D721Med (cell line): ENCODE measurements at places on chromosomes 6 and 20.

DNA sequence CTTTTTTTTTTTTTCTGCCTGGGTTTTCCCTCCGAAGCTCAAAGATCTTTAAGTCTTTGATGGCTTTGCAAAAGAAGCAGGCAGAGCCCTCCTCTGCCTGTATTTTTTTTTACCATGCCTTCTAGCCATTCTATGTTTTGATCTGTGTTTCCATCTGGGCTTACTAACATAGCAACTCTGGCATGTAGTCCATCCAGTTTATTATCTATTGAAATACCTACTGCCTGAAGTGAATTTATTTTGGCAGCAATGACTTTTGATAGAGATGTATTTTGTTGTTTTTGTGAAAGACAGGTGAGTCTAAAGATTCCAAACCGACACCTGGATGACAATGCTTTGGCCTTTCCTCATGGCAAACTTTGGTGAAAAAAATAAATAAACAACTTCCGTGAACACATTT lies 1157.7 kb upstream of the MAP3K7 start:
- DNase-seq = no peak

DNA sequence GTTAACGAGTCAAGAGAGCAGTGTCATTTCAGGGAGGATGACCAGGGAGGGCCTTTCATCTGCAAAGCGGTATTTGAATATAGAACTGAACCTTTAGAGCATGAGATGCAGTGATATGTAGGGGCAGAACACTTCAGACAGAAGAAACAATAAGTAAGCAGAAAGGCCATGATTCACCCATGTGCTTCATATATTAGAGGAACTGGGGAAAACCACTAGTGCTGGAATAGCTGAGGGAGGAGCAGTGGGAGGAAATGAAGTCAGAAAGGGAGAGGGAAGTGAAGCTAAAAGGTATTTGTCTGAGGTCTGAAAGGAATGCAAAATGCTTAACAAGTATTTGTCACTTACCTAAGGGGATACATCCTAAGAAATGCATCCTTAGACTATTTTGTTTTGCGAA lies 391.2 kb downstream of the ADGRB3 start:
- DNase-seq = no peak

DNA sequence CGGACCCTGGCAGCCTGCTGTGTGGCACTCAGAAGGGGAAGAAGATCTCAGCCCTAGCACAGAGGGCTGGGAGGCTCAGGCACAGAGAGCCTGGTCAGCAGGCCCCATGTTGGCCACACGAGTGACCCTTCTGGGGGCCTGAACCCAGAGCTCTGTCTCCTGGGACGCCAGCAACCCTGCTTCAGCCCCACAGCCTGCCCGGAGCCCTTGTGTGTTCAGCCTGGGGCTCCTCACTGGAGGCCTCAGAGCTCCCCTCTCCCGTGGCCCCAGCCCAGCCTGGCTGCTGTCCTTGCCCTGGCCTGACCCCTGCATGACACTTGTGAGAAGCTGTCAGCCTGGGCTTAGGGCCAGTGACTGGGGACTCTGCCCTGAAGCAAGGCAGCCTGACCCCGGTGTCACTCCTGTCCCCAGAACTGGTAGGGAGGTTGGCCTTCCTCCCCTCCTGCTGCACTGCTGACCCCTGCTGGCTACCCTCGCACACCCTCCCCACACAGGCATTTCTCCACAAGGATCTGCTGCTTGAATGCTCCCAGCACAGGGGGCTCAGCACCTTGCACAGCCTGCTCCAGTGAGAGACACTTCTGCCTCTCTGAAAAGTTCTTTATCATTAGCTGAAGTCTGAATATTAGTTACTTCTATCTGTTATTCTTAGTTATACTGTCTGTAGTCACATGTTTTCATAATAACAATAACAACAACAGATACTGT lies 15.4 kb upstream of the IP6K3 start:
- DNase-seq = no peak

GRCh38 chr6:34391473-34391785 lies 1.0 kb downstream of the NUDT3 start:
- no peak for DNase-seq

GRCh38 chr6:90003069-90003795 lies 109.0 kb downstream of the GJA10 start:
- DNase-seq = no peak

- no peak for DNase-seq
These were observed 20.8 kb downstream of the SDCBP2 start for GRCh38 chr20:1308067-1308701.

DNA sequence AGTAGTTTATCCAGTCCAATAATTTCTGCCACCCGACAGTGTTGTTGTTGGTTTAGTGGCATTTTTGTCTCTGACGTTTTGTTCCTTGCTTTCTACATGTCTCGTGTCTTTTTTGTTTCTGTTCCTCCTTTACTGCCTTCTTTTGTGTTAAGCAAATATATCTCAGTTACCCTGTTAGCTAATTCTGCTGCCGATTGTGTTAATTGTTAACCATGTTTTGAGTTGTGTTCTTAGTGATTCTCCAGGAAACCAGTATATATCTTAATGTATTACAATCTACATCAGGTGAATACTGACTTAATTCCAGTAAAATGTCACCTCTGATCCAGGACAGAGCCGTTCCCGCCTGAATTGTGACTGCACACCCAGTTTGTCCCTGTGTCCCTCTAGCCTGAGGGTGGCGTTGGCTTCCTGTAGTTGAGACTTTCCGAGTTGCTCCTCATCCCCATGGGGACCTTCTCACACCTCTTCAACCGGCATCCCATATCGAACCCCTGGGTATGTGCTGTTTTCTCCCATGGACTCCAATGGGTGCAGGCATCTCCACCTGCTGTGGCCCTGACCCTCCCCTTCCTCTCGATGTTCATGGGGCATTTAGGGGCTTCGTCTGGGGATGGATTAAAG lies 35.8 kb upstream of the BHLHE23 start:
- DNase-seq = no peak

DNA sequence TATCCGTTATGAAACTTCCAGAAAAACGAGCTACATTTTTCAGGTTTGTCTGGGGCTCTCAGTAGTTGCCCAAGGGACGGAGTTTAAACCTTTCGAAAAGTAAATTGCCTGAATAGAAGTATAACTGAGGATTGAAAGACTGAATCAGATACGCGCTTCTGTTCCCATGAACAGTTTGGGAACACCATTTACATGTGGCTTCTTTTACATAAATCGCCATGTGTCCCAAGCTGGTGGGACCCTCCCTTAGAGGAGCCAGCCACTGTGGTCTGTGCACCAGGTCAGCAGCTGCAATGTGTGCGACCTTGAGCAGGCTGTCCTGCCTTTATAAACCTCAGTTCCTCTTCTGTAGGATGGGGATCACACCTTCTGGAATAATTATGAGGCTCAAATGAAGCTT lies 11.0 kb downstream of the ENTPD6 start:
- DNase-seq = no peak

GRCh38 chr20:18225632-18226031 lies 62.7 kb upstream of the ZNF133 start:
- no peak for DNase-seq
